ENCODE measurements at places on chromosomes 3 and 15. TPM values are rescaled to one million over a fixed set of nuclear protein-coding genes. Genes with fewer than 3 reads are reported as not detected.

DNA sequence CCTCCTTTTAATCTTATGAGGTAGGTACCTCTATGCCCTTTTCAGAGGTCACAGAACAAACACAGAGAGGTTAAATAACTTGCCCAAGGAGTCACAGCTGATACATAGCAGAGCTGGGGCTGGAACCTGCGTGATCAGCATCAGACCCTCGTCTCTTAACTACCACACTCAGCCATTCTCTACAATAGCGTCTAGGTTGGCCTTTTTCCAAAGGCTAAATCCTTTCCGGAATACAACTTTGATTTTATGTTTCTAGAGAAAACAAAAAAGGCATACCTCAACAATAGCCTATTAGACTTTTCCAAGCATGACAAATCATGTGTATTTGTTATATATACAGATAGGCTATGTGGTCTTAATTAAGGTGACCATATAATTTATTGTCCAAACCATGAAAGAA is 187.2 kb downstream of the RORA start:
- H3K4me1 ChIP-seq: no peaks in the 10 kb centered on the region
- no peak overlapping the region for H3K4me3 ChIP-seq
- H3K27ac ChIP-seq: no peak overlapping the region
- H3K36me3 ChIP-seq: no peaks in the 10 kb centered on the region
- peaks cover 3% of the 10 kb centered on the region for H3K27me3 ChIP-seq
- no peak for DNase-seq

Gene GOLGA6A
- total RNA-seq: 0.20 TPM

DNA sequence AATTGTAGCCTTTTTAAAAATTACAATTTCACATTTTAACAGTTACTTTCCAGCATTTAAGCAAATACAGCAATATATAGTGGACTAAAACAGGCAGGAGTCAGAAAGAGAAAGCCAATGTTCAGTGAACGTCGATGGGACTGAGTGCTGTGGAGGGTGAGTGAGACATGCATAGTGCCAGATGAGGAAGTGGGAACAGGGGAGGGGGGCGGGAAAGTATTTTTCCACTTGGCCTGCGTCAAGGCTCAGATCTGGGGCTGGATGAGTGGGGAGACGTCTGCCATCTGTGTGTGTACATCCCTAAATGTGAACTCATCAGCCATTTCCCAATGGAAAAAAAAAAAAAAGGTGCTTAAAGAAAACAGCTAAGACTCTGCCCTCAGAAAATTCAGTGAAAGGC is 19.2 kb upstream of the RAD18 start:
- no peak overlapping the region for H3K4me3 ChIP-seq
- H3K4me1 ChIP-seq: peaks cover under 1% of the 10 kb centered on the region
- peaks cover 6% of the 10 kb centered on the region for H3K27me3 ChIP-seq
- no peaks in the 10 kb centered on the region for H3K36me3 ChIP-seq
- H3K27ac ChIP-seq: no peak overlapping the region
- no peak for DNase-seq

- DNase-seq: no peak
- no peak overlapping the region for H3K4me3 ChIP-seq
- H3K27me3 ChIP-seq: peaks cover 4% of the 10 kb centered on the region
- H3K36me3 ChIP-seq: no peaks in the 10 kb centered on the region
- H3K27ac ChIP-seq: no peak overlapping the region
These were observed 21.8 kb downstream of the ST3GAL6 start for GRCh38 chr3:98784666-98785600.

Gene MNS1
- total RNA-seq: not detected

Gene FGF12
- total RNA-seq: not detected

- peaks cover 3% of the 10 kb centered on the region for H3K27me3 ChIP-seq
- no peak overlapping the region for H3K4me3 ChIP-seq
- H3K4me1 ChIP-seq: no peaks in the 10 kb centered on the region
These were observed 21.7 kb upstream of the CGNL1 start for GRCh38 chr15:57354436-57355123.

Gene PLA2G4F
- not detected for total RNA-seq

DNA sequence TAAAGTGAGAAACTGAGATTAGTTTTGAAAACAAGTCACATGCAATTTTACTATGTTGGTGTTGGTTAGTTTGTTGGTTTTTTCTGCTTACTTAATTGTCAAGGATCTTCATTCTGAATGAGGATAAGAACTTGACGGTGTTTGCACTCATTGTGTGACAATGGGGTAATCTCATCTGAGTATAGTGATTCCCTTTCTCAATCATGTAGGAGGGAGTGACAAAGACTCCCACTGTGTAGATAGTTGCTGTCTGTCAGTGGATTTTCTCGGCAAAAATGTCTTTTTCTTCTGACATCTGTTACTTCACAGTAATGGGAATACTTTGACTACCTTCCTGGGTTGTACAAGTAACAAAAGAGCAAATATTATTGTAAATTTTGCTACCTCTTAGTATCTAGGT is 23.5 kb downstream of the KCNH8 start:
- H3K36me3 ChIP-seq: no peaks in the 10 kb centered on the region
- no peaks in the 10 kb centered on the region for H3K4me1 ChIP-seq
- DNase-seq: no peak
- no peak overlapping the region for H3K4me3 ChIP-seq
